ENCODE measurements at places on chromosomes 11 and 22.

DNA sequence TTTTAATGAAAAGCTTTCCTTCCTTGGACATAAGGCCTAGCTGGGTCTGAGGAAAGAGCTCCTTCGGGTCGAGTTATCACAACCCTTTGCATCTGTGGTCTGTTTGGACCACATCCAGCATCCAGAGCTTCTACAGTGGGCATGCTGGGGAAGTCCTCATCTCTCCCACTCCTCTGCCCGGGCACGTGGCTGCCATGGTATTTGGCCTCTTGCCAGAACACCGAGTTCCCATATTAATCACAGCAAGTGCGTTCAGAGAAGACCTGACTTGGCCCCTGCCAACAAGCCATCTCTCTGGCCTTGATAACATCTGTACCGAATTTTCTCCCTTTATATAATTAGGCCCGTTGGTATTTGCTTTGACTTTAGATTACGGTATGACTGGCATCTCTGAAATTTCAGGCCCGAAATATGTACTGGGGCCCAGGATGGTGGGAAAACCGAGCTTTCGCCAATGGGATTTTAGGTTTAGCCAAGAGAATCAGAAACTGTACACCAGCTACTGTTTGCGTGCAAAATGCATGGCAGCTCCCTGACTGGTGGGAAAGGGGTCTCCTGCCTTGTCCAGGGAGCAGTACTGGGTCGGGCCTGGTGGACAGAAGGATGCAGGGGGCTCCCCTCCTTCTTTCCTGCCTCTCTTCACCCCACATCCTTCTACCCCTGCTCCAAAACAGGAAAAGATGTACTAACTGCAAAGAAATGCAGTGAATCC, 90.0 kb downstream of the MICAL2 start:
- peak; percentile 96 for DNase-seq

DNA sequence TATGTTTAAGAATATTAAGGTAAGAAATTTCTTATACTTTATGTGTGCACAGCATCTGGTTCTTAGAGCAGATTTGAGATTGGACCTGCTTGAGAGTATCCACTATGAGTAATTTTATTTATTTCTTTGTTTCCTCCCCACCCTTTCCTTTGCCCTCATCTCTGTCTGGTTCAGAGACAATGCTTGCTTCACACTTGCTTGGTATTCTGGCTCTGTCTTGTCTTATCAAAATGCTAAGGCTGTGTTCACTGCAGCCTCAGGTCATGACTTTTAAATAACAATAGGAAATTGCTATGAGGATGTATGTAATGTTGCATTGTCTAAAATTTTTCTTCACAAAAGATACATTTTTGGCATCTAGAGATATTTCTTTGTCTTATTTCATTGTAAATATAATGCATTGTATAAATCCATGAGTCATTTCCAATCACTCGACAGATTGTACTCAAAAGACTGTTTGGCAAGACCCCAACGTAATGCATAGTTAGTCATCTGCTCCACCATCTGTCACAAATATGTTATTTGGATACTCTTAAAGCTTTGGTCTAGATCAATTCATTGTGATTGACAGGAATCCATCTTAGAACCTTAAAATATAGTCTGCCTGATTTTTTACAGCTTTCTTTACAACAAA, 395.7 kb downstream of the AASDHPPT start:
- DNase-seq = peak; percentile 40

- DNase-seq = peak; percentile 66
Observed at GRCh38 chr11:74493791-74494630, 487 bp upstream of the LIPT2 start.

- no peak for DNase-seq
Observed at GRCh38 chr11:115379528-115379927, 124.7 kb downstream of the CADM1 start.

- peak; percentile 75 for DNase-seq
Observed at GRCh38 chr22:35330258-35330861, 30.7 kb downstream of the TOM1 start.

DNA sequence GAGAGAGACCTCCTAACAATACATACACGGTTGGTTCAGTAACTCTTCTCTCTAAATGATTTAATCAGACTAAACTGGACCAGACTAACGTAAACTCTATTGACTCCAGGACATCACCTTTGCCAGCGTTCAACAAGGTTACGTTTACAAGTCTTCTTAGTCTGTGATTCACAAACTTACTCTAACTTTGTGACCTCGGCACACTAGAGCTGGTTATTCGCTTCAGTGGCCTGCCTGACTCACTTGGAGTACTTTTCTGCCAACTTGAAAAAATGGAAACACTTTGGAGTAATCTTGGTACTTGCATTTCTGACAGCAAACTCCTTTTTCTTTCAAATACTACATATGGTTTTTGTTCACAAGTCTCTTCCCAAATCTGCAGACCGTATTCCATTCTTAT, 26.2 kb downstream of the MTMR2 start:
- no peak for DNase-seq

DNA sequence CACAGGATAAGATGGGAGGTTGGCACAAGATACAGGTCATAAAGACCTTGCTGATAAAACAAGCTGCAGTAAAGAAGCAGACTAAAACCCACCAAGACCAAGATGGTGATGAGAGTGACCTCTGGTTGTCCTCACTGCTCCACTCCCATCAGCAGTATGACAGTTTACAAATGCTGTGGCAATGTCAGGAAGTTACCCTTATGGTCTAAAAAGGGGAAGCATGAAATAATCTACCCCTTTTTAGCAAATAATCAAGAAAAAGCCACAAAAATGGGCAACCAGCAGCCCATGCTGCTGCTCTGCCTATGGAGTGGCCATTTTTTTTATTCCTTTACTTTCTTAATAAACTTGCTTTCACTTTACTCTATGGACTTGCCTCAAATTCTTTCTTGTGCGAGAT, 8.7 kb upstream of the PIWIL4 start:
- DNase-seq = no peak

Data from fibroblast of skin of scalp (primary cell).